Fibroblast of skin of right quadriceps (primary cell): ENCODE measurements at places on chromosomes 1 and 21.

DNA sequence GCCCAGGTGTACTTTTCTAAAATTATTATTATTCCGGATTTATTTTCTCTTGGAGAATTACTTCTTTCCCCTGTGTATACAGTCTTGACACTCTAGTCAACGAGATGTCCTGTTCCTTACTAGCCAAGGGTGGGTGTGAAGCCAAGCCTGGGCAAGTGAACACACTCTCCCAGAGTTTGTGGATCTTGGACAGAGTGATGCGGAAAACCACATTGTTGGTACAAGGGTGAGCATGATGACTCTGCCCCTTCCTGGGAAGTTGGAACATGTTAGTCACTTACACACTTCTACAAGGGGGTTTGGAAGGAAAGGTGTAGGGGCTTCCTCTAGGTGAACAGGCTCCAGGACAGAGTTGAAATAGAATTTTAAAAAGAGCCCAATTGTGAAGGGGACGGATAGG is 20.0 kb upstream of the RD3 start:
- peak; percentile 18 for DNase-seq

DNA sequence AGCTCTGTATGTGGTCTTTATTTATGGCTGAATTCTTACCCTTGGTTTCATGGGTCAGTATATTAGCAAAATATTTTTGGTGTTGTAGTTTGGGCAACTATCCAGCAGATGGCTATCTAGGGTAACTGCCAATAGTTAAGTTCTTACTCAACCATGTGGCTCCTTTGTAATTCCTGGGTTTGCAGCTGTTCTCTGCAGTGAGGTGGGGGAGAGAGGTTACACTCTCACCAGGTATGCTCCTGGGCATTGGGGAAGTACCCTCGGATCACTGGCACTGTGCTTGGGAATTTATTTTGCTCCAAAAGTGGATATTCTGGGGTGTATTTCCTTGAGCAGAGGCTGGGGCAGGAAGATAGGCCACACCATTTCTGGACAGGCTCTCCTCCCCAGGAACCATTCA is 436.7 kb upstream of the TMPRSS15 start:
- DNase-seq, result no peak

GRCh38 chr1:17686258-17686657 is 68.9 kb upstream of the ACTL8 start:
- no peak for DNase-seq

DNA sequence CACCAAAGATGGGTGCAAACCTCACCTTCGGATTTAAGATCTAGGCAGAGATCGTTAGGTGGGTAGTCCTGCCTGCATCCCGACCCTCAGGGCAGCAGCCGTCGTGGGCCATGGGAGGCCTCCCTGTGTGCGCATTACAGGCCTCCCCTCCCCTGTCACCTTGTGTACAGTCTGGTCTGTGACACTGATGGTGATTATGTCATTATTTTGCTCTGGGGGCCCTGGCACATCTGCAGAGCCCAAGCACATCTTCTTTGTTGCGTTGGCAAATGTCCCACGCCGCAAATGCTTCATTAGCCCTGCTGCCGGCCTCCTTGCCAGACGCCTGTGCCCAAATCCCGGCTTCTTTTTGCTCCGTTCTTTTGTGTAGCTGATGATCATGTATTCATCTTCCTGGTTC is 31.7 kb downstream of the PROX1 start:
- DNase-seq, result no peak

DNA sequence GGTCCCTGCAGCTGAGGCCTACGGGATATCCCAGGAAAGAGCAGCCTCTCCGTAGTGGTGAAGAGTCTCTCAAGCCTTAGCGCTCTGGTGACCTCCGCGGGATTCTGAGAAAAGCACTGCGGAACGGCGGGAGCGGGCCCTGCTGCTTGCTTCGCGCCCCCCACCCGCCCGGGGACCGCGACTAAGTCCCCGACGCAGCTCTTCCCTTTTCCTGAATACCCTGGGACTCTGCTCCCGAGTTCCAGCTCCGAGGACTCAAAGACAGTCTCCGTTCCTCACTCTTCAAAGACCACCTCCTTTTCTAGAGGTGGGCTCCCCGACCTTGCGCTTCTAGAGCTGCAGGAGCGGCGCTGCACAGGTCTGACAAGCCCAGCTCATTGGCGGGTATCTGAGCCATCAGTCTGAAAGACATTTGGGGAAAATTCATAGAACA is 3.6 kb upstream of the PRRX1 start:
- DNase-seq, result peak; percentile 51

DNA sequence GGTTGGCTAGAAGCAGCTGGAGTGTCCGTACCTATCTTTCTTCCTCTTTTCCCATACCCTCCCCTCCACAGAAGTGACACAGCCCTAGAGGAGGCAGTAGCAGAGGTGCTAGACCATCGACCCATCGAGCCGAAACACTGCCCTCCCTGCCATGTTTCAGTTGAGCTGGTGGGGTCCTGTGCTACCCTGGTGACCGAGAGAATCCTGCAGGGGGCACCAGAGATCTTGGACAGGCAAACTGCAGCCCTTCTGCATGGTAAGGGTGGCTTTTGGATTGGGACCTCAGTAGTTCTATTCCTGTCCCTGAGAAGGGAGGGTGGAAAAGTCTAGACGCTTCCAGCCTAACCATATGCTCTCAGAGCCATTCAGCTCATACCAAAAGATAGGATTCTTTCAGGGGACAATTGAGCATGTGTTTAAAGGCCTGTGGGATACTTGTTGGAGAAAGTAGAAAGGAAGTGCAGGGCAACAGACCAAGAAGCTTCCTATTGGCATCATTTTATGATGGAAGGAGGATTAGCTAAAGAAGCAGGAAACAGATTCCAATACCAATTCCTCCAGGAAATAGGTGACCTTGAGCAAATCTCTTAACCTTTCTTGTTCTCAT is 11.7 kb upstream of the BNIPL start:
- peak; percentile 55 for DNase-seq

GRCh38 chr21:32653326-32653901 is 41.2 kb upstream of the CFAP298 start:
- DNase-seq, result no peak

DNA sequence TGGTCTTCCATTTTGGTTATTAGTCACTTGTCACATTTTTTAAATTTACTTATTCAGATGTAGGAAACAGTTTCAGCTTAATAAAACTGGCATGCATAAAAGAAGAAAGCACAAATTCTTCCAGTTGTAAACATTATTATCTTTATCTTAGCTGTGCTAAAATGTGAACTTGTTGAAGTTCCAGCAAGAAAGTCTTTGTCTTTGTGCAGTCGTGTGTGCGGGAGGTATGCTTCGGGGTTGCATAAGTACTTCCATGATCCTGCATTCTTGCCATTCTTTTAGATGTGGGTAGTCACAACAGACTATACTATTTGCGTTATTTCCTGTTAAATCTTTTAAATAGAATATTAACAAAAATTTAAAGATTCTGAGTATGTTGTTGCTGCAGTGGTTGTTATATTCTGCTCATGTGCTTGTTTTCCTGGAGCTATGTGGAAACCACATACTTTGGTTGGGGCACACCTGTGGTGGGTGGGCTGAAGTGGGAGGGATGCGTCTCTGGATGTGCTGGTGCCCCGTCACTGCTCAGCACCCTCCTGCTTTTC is 49.9 kb downstream of the CBS start:
- peak; percentile 76 for DNase-seq

DNA sequence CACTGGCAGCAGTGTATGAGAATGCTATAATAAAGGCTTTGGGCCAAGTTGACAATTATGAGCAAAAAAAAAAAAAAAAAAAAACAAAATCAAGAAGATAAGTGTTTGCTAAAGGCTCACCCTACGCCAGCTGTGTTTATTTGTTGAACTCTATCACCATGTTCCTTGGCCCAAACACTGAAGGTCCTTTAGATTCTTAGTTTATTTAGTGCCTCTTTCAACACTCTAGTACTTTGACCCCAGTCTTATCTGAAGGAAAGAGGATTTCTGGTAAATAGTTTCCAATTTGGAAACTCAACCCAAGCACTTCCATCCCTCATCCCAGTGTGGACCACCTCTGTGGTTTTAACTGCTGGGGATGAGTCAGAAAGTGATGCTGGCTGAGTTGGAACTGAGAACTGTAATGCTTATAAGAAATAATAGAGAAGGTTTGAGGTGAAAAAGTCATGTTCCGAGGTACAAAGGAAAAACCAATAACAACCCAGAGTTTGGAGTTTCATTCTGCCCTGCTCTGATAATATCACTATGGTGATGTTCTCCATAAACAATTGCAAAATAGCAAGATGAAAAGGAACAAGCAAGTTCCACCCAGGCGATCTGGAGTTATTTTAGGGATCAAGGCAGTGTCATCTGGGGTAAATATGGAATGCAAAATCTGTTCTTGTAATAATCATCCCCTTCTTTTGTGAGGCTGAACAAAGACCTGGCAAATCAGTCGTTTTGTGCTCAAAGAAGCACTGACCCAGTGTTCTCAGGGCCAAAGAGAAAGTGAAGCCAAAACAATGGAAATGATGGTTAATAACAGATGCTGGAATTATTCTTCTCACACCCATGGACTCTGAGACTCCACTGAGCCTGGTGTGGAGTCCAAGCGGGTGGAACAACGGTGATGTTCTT is 19.7 kb upstream of the CAPZB start:
- peak; percentile 72 for DNase-seq

DNA sequence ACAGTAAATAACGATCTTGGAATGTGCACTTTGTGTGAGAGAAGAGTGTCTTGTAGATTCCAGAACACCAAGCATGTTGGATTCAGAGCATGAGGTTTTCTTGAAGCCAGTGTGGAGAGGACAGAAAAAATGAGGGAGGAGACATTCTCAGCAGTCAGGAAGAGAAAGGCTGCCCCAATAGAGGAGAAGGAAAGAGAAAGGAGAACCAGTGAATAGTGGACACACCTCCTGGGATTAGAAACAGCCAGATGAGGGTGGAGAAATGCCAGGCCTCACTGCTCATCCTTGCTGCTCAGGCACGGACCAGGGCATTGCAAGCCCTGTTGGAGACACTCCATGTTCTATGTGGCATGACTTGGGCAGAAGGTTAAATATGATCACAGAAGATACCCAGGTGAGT is 69.0 kb upstream of the KAZN start:
- DNase-seq, result no peak
